ENCODE measurements at places on chromosomes 4 and X.

- DNase-seq, result no peak
Observed at GRCh38 chrX:155027509-155028066, 944 bp downstream of the FUNDC2 start.

GRCh38 chr4:100147198-100147597 lies 43.1 kb downstream of the DDIT4L start:
- no peak for DNase-seq

DNA sequence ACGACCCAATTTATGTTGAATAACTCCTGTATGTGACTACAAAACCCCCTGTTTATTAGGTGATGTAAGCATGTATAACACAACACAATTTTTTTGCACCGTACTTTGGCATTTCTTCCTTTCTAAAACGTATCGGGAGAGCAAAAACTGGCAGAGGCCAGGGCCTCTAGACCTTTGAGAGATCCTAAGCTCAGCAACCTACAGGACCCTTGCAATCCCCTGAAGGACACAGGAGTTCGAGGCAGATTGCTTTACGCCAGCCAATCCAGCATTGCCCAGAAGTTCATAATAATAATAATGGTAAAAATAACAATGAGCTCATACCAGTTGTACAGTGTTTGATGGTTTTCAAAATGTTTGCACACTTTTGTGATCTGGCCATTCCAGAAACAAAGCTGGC lies 7.7 kb downstream of the NKX3-2 start:
- no peak for DNase-seq

DNA sequence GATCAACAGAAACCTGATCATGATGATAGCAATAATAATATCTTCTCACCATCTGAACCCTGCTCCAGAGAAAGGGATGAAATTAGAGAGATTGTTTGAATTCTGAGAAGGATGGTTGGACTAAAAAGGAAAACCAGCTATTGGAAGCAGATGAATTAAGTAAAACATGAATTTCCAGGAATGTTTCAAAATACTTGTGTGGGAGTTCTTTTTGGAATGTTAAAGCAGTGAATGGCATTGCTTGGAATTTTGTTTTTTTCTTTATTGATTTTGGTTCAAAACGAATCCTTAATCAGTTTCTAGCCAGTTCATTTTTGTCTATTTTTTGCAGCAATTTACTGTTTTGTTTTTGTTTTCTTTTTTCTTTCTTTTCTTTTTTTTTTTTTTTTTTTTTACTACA lies 150.3 kb downstream of the NHS start:
- no peak for DNase-seq

GRCh38 chrX:22758807-22759481 lies 240.8 kb upstream of the DDX53 start:
- DNase-seq, result no peak

GRCh38 chr4:15333692-15334633 lies 93.9 kb upstream of the C1QTNF7 start:
- no peak for DNase-seq

- DNase-seq, result no peak
Observed at GRCh38 chrX:19795307-19795706, 92.1 kb downstream of the SH3KBP1 start.

- DNase-seq, result no peak
Observed at GRCh38 chr4:155568641-155569220, 97.9 kb upstream of the GUCY1A1 start.

- no peak for DNase-seq
Observed at GRCh38 chr4:6768539-6768905, 14.0 kb upstream of the KIAA0232 start.

DNA sequence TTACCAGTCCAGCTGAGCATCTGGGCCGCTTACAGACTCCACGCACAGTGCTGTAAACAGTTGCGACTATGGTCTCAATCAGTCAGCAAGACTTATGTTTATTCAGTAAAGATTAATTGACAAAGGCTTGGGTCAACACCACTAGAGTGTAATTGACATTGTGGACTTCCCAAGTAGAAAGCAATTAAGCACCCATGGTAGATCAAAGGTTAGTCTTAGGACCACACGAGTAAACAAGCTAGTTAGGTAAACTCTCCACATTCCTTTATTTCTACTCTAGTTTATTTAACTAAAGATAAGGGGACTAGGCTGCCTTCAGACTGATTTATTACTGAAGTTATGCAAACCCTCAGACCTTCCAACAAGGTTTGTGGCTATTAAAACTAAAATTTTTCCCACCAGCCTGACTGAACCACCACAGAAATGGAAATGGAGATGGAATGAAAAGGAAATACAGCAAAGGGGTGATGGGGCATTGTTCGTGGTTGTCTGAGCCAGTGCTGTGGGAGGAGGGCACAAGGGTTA lies 44.2 kb downstream of the MTHFD2L start:
- no peak for DNase-seq

- DNase-seq, result no peak
Observed at GRCh38 chr4:158783785-158784184, 15.0 kb downstream of the FNIP2 start.

- DNase-seq, result no peak
Observed at GRCh38 chr4:152606753-152607152, 70.9 kb upstream of the FBXW7 start.

DNA sequence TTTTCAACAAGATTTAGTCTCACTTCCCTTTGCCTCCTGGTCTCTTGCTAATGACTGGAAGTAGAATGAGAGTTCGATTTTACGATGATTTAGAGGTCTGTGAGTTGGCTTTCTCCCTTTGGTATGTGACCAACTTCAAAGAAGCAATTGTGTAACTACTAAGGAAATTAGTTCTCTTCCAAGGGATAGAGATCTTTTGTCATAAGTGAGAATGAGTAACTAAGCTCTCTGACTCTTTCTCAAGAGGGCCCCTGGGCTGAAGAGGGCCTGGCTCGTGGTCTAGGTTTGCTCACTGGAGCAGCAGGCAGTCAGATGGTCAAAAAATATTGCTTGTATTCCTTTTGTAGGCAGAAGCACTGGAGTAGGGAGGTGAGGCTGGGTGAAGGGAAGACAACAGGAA lies 176.3 kb downstream of the ENOX2 start:
- no peak for DNase-seq

GRCh38 chr4:112279025-112279881 lies 6.5 kb downstream of the TIFA start:
- DNase-seq, result no peak

GRCh38 chr4:41213625-41214135 lies 662 bp downstream of the APBB2 start:
- no peak for DNase-seq

DNA sequence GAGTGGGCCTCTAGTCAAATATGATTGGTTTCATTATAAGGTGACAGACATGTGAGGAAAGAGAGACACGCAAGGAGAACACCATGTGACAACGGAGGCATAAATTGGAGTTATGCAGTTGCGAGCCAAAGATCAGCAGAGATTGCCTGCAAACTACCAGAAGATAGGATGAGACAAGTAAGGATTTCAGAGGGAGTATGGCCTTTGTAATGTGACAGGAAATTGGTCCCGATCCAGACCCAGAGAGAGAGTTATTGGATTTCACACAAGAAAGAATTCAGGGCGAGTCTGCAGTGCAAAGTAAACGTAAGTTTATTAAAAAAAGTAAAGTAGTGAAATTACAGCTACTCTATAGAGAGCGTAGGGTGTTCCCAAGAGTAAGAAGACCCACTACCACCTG lies 35.7 kb upstream of the NDST4 start:
- no peak for DNase-seq

DNA sequence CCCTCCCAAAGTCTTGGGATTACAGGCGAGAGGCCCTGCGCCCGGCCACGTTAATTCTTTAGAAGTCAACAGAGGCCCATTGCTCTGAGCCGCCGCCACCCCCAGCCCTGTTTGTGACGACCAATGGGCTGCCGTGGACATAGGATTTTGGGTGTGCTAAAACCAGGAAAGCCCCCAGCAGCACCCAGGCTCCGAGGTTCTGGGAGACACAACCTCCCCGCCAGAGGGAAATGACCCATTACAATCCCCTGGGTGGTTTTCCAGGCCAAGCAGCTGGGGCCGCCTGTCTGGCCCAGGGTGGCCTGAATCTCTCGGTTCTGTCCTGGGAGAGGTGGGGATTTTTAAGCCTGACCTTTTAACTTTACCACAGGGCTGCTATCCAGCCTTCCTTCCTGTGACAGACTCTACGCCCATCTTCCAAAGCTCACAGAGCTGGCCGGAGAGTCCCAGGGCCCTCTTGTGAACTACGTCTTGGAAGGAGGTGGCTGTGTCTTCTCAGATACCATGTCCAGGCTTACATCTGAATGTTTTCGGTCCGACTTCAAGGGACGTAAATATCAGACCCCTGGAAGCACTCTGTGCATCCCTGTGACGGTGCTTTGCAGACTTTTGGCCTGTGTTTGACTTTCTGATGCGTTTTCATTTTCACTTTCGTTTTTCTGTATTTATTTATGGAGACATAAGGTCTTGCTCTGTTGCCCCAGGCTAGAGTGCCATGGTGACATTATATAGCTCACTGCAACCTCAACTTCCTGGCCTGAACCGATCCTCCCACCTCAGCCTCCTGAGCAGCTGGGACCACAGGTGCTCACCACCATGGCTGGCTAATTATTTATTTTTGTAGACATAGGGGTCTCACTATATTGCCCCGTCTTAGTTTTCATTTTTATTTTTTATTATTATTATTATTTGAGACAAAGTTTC lies 36.0 kb downstream of the P2RY8 start:
- no peak for DNase-seq

DNA sequence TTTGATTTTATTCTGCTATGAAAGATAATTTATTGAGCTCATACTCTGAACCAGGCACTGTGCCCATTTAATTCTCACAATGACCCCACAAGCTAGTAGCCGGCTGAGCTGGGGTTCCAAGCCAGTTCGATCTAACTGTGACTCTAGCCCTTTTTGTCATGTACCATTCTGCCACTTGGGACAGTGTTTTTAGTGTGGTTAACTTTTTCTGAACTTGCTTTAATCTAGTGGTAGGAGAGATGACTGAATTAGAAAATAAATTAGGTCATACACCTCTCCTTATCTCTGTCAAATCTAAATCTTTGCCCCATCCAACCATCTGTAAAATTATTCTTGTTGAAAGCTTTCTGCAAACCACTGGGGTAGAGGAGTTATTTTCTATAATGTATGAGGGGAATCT lies 136.0 kb downstream of the CBR4 start:
- DNase-seq, result no peak

DNA sequence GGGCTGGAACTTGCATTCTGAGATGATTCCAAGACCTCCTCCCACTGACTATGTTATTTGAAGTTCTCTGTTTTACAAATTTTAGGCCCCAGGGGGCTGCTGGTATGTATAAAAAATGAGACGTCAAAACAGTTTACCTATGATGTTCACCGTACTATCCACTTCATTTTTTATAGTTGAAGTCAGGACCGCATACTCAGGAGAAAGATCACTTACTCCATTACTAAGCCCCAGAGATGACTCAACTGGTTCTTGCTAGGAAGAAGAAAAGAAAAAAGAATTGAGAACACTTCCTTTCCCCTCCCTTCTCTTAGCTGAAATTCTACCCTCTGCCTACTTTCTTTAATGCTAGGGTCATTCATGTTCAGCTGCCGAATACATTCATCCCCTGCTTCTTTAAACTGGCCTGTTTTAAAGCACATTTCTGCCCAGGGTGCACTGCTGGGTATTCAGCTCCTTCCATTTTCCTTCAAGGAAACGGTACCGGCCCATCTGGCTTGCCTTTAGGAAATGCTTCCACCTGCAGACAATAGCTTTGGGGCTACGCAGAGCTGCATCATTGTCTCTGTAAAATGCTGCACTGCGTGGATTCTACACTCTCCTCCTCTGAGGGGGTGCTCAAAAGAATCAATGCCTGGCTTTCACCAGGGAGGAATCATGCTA lies 66.2 kb downstream of the IRF2 start:
- DNase-seq, result no peak

- no peak for DNase-seq
Observed at GRCh38 chr4:17492058-17492741, 19.7 kb downstream of the QDPR start.

DNA sequence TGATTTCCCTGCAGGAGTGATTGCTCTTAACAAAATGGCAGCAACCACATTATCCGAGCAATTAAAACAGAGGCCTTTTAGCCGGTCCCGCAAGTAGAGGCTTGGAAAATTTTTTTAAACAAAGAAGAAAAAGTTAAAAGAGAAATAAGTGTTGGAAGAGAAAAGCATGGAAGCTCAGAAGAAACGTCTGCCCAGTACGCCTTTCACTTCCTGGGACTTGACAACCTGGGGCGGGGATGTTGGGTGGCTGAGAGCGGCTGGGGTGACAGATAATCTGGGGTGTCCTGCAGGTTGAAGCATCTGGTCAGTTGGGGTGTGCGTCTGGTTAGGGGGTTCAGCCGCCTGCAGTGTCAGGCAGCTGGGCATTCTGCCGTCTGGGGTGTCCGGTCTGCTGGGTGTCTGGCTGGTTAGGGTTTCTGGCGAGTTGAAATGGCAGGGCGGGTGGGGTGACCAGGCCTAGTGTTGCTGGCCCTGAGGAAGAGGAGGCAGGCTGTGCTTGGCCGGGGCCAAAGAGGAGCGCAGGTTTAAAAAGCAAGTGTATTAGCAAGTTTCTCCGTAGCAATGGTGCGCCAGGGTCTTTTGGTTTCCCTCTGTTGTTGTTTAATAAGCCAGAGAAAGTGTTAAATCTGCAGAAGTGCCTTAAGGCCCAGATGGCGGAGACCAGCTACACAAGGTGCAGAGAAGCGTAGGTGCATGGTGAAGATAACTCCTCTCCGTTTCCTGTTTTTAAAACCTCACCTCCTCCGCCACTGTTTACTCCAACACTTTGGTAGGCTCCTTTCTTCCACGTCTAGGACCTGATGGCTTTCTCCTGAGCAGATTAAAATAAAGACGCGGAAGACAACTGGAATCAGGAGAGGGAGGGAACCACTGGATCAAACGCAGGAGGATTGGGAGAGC lies 5.6 kb downstream of the HAND2 start:
- DNase-seq, result no peak

DNA sequence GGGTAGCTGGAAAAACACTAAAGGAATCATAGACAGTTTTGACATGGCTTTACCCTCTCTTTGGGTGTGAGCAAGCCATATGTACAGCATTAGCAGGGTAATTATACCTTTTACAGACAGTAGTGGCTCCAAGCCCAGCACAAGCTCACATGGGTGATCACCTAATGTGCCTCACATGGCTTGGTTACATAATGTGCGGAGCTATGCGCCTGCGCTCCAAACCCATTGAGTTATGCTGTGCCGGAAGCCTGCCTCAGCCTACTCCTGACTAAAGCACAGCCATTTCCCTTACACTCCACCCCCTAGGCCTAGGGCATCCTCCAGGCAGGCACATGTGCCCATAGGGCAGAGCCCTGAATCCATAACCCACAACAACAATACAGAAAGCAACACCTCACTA lies 6.5 kb upstream of the TSPAN5 start:
- DNase-seq, result no peak

DNA sequence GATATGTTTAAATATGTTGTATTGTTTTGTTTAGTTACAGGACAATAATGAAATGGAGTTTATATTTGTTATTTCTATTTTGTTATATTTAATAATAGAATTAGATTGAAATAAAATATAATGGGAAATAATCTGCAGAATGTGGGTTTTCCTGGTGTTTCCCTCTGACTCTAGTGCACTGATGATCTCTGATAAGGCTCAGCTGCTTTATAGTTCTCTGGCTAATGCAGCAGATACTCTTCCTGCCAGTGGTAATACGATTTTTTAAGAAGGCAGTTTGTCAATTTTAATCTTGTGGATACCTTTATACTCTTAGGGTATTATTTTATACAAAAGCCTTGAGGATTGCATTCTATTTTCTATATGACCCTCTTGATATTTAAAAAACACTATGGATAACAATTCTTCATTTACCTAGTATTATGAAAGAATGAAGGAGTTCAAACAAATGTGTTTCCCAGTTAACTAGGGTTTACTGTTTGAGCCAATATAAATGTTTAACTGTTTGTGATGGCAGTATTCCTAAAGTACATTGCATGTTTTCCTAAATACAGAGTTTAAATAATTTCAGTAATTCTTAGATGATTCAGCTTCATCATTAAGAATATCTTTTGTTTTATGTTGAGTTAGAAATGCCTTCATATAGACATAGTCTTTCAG lies 26.9 kb downstream of the NUDT6 start:
- DNase-seq, result no peak
